ENCODE measurements at places on chromosomes 6 and 20. TPM values are rescaled to one million over a fixed set of nuclear protein-coding genes. Genes with fewer than 3 reads are reported as not detected.

The FLRT3 gene
- not detected for total RNA-seq

The LY6G6F gene
- total RNA-seq: not detected

The SEMG1 gene
- not detected for total RNA-seq

The DZANK1 gene
- total RNA-seq: 2.0 TPM

The MUC22 gene
- not detected for total RNA-seq

The PPP1R3D gene
- 8.7 TPM for total RNA-seq

The WFDC10B gene
- total RNA-seq: not detected

The HLA-DOB gene
- 3.9 TPM for total RNA-seq
